Spinal cord (tissue), 10 donors: ENCODE measurements at places on chromosomes 3 and 15. TPM values are rescaled to one million over a fixed set of nuclear protein-coding genes. Genes with fewer than 3 reads are reported as not detected.

Gene GP5
- 0.29 TPM for polyA plus RNA-seq

Gene APPL1
- 32.7 TPM for polyA plus RNA-seq

Gene ANKUB1
- polyA plus RNA-seq = 0.95 TPM

Gene SKIC8
- polyA plus RNA-seq = 104 TPM

Gene CEP70
- 35.8 TPM for polyA plus RNA-seq

Gene UBA7
- 30.5 TPM for polyA plus RNA-seq

Gene TMEM207
- not detected for polyA plus RNA-seq

Gene DUOX1
- polyA plus RNA-seq = 7.1 TPM

DNA sequence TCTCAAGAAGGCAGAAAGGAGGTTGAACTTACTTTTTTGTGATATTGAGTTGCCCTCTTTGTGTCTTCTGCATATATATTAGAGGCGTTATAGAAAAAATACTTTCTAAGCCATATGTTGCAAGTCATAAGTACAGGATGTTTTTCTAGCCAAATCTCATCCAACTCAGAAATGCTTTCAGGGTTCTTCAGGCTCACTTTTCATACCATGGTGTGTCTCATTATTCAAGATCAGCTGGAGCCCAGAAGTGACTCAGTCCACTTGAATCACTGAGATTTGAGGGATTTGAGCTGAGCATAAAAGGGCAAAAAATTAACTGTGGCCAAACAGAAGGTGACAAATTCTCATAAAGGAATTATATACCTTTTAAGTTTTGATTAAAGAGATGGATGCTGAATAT is 157.3 kb downstream of the WNT5A start:
- DNase-seq = no peak

DNA sequence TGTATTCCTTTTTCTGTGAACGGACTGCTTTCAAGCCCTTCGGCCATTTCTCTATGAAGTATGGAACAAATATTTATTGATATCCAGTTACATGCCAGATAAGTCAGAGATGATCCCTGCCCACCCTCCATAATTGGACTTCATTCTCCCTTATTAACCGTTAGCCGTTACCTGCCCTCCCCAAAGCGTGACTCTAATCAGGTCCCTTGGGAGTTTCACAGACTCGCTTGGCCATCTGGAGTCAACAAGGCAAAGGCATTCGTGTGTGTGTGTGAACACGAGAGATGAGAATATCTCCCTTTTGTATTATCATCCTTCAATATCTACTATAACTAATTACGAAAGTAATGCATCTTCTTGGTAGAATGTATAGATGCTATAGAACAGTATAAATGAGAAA is 314.5 kb downstream of the TLE3 start:
- no peak for DNase-seq

- no peak for DNase-seq
These were observed 38.5 kb downstream of the HDC start for GRCh38 chr15:50227076-50227475.

DNA sequence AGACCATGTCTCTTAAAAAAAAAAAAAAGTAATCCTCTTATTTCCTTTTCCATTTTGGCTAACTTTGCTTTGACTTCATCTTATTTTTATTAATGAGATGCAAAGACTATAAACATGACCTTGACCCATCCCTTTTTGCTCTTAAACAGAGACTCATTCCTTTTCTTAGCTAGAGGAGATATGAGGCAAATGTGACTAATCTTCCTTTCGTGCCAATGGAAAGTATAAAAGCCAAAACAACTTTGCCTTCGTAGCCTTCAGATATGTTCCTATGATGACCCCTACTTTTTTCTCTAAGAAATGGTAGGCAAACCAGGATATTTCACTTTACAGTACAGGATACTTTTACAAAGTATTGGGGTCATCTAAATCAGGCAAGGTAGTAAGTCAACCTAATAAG is 36.9 kb upstream of the GOLGB1 start:
- no peak for DNase-seq

DNA sequence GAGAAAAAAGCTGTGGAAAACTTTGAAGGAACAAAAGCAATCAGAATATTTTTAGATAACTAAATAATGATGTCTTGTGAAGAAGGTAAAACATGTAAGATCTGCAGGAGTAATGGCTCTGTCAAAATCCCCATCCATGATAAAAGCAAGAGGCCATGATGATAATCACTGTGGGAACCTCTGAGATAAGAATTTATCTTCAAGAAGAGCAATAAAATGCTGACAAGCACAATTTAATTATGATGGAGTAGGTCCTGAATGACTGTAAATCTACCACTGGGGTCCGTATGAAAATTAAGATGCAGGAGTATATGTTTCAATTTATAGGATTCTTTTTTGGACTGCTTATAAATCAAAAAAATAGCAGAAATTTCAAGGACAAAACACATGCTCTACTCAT is 68.3 kb upstream of the CHMP2B start:
- no peak for DNase-seq

DNA sequence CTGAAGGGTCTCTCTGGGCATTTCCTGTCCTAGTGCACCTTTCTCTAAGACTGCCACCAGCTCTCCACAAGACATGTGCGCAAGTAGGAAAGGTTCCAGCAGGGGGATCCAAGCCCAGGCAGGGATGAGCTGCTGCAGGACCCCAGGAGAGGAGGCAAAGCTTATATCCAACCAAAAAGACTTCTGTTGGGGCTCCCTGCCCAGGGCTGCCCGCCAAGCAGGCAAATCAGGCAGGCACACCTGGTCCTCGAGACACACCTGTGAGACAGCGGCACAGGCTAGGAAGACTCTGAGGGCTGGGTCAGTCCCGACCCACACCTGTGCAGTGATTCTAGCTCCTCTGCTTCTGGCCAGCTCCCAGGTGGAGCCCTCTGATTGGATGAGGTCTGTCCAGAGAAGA is 80.6 kb downstream of the MYLK start:
- DNase-seq = no peak

DNA sequence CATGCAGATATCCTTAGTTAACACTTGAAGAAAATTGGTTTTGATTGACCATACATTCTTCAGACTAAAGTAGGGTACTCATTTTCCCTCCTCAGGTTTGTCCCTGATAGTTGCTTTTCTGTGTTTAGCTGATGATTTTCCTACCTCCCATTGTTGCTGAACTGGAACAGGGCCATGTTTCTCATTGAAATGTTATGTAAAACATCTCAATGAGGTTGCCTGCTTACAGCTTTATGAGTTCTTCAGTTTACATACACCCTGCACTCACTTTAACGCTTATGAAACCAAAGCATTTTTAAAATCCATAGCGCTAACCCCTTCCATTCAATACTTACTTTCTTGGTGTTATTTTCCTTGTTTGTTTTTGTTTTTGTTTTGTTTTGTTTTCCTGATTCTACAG is 61.9 kb downstream of the HMG20A start:
- DNase-seq = no peak

- DNase-seq = no peak
These were observed 88.9 kb upstream of the NEDD4 start for GRCh38 chr15:56082263-56082761.

- DNase-seq = peak; percentile 45
These were observed 93.9 kb downstream of the IQSEC1 start for GRCh38 chr3:12979151-12979946.

- no peak for DNase-seq
These were observed 288.0 kb upstream of the TBC1D5 start for GRCh38 chr3:18030371-18030870.

DNA sequence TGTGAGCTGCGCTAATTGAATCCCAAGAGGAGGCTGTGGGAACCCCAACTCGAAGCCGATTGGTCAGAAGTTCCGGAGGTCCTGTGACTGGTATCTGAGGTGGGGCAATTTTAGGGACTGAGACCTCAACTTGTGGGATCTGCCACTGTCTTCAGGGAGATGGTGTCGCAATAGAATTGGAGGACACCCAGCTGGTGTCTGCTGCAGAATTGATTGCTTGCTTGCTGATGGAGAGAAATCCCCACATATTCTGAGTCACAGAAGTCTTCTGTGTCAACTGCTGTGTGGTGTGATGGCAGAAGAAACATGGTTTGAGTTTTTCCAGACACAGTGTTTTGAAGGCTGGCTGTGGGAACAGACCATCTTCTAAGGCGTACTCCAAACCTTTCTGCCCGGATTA is 99.7 kb upstream of the PLXNA1 start:
- DNase-seq = no peak

DNA sequence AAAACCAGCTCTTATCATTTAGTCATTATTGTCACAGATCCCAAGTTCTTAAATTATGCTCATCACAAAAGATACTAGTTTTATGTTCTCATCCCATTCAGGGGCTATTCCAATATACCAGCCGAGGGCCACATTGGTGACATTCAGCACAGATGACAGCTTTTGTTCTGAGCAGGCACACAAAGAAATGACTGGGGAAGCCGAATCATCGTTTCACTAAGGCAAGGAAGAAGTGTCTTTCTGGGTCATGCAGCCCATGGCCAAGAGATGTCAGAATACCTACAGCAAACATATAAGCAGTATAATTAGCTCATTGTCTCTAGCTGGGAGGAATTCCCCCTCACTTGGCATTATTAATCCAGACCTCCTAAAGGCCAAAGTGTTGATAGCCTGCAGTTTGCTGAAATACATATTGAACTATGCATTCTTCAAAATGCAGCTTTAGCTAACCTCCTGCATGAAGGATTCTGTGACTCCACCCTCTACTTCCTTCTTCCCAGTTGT is 100.2 kb downstream of the CNTN4 start:
- DNase-seq = no peak

DNA sequence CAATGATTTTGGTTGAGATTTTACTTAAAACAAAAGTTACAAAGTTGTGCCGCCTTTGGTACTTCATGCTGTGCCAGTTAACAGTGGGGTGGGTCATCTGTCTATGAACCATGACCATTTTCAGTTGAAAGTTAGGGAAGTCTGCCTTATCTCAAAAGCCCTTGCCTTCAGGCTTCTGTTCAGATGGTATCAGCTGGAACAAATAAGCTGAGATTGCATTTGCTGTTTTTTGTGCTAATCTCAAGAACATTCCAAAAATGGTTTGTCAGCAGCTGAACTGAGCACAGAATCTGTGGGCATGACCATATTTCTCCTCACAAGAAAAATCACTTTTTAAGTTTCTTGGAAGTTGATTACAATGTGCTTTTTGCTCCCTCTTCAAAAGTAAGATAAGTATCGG is 142.3 kb downstream of the IL5RA start:
- DNase-seq = no peak

- no peak for DNase-seq
These were observed 381.5 kb upstream of the C2CD4B start for GRCh38 chr15:62546628-62547027.

DNA sequence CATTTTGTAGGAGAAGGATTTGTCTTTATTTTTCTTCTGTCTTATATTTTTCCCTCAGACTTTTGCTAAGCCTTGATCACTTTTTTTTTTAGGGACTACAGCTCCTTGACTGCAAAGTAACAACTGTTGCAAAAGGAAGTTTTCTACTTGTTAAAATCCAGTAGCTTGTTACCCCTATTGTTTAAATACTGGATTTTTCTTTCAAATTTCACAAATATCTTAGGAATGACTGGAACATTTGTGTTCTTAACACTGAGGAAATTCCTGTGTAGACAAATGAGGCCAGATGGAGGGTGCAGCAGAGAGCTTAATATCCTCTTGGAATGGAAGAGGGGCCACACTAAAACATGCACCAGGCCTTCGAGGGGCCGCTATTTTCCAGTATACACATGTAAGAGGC is 3.2 kb upstream of the PGPEP1L start:
- no peak for DNase-seq

GRCh38 chr3:30696403-30696819 is 90.0 kb downstream of the TGFBR2 start:
- no peak for DNase-seq

- no peak for DNase-seq
These were observed 256.6 kb upstream of the ROPN1 start for GRCh38 chr3:124248471-124249028.

DNA sequence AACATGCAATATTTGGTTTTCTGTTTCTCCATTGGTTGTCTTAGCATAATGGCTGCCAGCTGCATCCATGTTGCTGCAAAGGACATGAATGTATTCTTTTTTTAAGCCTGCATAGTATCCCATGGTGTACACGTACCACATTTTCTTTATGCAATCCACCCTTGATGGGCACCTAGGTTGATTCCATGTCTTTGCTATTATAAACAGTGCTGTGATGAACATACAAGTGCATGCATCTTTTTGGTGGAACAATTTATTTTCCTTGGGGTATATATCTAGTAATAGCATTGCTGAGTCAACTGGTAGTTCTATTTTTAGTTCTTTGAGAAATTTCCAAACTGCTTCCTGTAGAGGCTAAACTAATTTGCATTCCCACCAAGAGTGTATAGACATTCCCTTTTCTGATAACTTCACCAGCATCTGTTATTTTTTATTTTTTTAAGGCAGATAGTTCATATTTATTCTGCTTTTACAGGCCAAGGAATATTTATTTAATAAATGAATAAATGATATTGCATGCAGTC is 62.4 kb upstream of the NPHP3 start:
- no peak for DNase-seq

DNA sequence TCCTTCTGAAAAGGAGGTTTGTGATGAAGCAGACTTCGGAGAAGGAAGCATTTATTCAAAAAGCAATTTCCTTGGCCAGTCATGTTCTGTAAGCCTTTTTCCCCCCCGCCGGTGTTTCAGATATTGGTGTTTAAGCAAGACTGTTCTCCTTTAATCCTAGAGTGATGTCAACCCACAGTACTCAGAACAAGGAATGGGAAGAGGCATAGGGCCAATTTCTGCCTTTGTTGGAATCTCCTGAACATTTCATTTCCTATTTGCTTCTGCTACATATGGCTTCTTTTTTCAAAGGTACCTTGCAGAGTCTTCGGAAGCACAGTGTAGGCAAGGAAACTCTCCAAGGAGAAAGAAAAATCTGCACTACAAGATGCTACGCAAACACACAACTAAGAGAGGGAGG is 713.1 kb upstream of the CFAP20DC start:
- DNase-seq = no peak

DNA sequence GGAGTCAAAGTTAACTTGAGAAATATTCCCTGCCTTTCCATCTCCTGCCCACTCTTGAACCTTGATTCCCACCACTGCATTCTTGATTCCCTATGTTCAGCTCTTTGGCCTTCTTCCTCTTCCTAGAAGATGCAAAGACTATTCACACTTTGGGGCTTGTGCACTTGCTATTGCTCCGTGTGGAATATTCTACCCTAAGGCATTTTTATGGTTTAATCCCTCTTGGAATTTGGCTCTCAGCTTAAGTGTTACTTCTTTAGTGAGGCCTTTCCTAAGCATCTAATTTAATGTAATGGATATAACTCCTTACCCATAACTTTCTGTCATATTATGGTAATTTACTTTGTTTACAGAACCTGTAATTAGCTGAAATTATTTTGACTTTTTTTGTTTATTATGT is 318.9 kb upstream of the COL8A1 start:
- DNase-seq = no peak

GRCh38 chr3:195838714-195839113 is 27.0 kb upstream of the MUC4 start:
- DNase-seq = no peak
